Right renal cortex interstitium (tissue), 3 donors: ENCODE measurements at places on chromosomes 3 and 15.

GRCh38 chr15:89122505-89123180 is 34.4 kb downstream of the ABHD2 start:
- no peak for DNase-seq

- DNase-seq = no peak
Observed at GRCh38 chr3:114758831-114759699, 388.0 kb downstream of the ZBTB20 start.

DNA sequence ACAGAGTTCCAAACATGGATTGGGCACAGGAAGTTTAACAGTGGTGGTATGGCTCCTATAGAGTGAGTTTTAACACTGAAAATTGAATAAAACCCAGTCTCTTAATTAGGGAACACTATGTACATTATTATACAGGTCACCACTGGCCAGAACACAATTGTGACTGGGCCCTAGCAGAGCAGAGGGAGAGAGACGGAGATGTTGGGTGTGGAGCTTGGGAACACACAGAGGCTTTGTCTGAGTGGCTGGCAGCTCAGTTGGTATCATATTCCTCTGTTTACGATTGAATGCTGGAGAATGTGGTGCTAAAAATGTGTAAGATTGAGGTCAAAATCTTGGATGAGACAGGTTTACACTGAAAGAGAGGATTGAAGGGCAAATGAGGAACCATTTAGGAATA is 6.8 kb upstream of the MOBP start:
- DNase-seq = no peak

GRCh38 chr3:101484805-101485620 is 28.0 kb downstream of the SENP7 start:
- DNase-seq = no peak

DNA sequence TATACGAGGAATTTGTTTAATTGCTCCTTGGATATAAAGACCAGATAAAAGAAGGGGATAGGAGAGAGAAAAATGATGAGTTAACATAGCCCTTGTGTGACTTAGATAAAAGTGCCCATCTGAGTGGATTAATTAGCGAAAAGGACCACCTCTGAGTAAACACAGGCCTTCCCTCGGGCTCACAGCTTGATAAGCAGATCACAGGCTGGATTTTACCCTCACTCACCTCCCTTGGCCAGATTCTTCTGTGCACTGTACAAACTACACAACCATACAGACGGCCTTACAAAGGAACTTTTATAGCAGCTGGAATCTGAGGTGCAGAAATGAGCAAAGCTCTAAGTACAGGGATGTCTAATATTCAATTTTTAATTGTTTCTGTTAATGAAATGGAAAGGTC is 112.4 kb upstream of the STT3B start:
- DNase-seq = no peak

DNA sequence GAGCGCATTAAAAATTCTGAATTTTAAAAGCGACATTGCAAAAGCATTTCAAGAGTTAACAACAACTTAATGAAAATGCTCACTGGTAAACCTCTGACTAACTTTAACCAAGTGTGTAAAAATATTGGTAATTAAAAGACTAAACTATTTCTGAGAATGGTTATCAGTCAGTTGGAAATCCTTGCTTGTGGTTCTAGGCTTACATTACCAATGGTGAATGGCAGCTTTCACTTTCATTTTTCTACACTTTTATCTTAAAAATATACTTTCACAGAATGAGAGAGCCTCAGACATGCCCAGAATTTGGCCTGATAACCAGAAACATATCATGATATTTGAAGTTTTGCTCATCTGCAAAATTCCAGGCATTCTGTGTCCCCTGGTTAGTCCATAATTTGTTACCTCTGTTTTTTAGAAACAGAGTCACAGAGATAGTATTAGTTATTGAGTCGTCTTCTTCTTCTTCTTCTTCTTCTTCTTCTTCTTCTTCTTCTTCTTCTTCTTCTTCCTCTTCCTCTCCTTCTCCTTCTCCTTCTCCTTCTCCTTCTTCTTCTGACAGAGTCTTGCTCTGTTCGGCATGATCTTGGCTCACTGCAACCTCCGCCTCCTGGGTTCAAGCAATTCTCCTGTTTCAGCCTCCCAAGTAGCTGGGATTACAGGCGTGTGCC is 5.5 kb upstream of the RNF111 start:
- no peak for DNase-seq

DNA sequence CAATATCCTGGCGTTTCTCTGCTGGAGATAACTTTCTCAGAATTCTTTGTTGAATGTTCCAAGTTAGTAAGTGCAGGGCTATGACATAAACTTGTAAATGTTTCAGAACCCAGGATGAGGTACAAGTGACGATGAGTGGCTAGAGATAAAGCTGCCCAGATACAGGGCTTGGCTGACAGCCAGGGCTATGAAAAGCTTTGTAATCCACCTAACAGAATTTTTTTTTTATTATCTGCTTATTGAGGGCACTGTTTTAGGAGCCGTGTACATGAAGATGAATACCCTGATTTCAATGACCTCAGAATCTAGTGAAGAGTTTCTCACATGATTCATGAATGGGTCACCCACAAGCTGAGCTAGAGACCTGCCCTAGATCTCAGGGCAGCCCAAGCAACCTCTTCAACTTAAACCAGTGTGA is 431.4 kb downstream of the DIPK2A start:
- DNase-seq = no peak

GRCh38 chr15:41937568-41937923 is 34.8 kb downstream of the EHD4 start:
- no peak for DNase-seq

GRCh38 chr15:34725556-34725955 is 29.2 kb downstream of the GJD2 start:
- no peak for DNase-seq

GRCh38 chr3:126538316-126538715 is 14.4 kb downstream of the CHST13 start:
- DNase-seq = no peak

DNA sequence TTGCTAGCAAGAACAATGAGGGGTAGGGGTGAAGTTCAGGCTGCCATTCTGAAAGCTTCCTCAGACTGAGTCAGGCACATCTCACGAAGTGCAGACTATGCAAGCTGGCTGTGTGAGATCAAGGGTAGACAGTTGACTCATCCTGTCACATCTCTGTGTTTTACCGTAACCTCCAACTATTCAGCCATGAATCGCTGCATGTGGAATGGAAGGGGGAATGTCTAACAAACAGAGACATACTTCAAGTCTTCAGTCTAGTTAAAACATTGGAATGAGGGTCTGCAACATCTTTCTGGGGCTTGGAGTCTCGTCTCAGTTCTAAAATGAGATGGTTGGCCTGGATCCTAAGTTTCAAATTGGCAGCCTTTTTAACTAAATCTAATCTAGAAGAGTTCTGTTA is 25.9 kb downstream of the AGTR1 start:
- DNase-seq = no peak

GRCh38 chr3:107765524-107765923 is 242.8 kb downstream of the BBX start:
- DNase-seq = no peak

- DNase-seq = no peak
Observed at GRCh38 chr3:74537164-74537563, 77.3 kb downstream of the CNTN3 start.

DNA sequence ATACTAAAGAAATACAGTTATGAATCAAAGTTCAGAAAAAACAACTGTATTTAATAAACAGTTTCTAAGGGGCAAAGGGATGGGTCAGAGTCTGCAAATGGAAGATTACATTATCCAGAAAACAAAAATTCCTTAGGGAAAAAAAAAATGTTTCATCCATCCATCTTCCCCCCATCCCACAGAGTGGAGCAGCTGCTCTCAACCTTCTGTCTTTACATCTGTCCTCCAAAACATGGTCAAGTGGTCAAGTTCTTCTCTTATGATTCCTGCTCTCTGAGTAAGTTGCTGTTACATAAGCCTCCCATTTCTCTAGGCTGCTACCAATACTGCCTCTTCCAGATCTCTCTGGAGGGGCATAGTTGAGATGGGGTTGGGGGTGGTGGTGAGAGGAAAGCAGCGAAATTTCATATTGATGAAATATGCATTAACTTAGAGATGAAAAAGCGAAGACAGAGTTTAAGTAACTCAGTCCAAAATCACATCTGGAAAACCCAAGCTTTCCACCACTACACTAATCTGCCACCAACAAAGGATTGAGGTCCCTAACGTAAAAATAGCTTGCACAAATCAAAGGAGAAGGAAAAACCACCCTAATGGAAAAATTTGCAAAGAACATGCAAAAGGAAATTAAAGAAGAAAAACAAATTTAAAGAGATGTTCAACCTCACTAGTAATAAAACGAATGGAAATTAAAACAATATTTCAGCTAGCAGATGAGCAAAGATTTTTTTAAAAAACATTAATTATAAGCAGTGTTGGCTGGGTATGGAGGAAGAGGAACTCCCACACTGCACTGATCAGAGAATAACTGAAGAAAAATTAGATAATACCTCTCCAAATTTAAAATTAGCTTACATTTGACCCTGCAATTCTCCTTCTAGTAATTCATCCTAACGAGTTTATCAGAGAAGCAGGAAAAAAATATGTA is 109.5 kb downstream of the ST8SIA2 start:
- DNase-seq = no peak

GRCh38 chr3:57592306-57592705 is 4.8 kb downstream of the ARF4 start:
- no peak for DNase-seq

DNA sequence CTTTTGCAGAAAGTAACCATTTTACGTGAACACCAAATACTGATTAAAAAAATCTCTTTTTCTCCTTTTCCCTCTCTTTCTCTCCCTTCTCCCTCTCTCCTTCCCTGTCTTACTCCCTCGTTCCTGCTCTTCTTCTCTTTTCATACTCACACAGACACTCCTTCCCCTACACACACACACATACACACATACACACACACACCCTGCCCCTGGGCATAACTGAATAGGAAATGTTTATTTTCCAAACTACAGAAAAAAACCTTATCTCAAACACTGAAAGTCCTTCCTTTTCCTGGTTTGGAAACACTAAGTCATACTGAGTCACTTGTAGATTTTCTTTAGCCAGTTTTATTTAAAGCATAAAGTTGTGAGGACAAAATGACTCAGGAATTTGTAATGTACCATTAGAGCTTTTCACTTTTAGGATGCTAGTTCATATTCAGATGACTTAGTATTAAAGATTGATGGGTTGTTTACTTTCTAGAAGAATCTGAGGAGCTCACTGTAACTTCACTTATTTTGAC is 62.4 kb downstream of the MBNL1 start:
- DNase-seq = no peak

DNA sequence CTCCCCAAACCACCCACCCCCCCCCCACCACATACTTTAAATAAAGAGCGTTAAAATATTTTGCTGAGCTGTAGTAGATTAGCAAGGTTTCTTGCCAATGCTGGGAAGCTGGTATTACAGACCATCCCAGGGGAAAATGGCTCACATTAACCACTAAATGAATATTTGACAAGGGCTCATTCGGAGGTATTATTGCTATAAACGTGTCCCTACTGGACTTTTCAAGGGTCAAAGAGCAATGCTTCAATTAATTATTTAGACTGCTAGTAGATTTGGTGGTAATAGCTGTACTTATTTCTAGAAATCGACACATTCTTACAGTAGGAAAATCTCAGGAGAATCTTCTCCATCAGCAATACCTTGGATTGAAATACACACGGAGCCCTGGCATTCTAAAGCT is 5.2 kb downstream of the SOX2 start:
- DNase-seq = no peak

GRCh38 chr3:133354721-133355120 is 45.1 kb upstream of the BFSP2 start:
- no peak for DNase-seq

- DNase-seq = no peak
Observed at GRCh38 chr3:195011231-195011834, 259.6 kb downstream of the XXYLT1 start.

GRCh38 chr15:74497584-74497983 is 36.6 kb upstream of the UBL7 start:
- DNase-seq = no peak

DNA sequence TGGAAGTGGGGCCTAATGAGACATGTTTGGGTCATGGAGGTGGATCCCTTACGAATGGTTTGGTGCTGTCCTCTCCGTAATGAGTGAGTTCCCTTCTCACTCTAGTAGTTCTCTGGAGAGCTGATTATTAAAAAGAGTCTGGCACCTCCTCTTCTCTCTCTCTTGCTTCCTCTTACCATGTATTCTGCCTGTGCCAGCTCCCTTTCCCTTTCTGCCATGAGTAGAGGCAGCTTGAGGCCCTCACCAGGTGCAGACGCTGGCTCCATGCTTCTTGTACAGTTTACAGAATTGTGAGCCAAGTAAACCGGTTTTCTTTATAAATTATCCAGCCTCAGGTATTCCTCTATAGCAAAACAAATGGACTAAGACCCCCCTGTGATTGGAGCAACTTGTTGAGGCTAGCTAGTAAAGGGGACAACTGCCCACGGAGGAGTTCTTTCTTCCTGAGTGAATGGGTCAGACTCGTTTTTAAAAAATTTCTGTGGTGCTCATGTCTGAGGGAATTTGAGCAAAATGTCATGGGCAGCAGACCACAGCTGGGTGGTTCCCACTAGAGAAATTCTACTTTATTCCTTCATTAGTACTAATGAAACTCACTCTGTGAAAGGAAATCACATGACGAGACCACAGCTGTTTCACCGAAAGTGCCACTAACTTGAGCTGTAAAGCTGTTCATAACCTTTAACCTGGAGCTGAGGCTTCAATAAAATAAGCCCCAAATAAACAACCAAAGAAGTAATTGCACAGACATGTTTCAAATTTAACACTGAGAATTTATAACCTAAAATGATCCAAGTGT is 210.0 kb downstream of the NFKBIZ start:
- DNase-seq = no peak

DNA sequence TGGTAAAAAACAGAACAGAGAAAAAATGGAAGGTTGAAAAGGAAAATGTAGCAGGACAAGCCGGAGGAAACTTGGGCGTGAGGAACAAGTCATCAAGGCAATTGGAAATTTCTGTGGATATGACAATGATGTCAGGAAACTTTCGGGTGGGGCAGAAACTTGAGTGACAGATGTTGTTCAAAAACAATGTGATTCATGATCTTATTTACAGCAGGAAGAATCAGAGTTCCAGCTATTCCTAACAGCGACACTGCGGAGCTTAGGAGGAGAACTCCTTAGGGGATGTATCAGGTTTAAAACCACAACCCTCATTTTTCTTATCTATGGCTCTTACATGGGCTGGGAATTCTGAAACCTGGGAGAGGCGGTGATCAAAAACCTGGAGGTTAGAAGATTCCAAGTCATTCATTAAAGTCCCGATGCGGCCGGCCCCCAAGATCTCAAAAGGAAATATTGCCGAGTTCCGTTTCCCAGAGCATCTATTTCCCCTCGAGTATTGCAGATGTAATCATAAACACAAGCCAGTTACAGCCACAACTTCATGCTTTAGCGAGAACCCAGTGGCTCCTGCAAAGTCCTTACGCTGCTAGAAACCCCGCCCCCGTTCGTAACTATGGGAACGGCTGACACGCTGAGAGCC is 659 bp upstream of the ARRDC4 start:
- no peak for DNase-seq
